ENCODE measurements at places on chromosomes 7 and 10.

- peak; percentile 40 for DNase-seq
Observed at GRCh38 chr7:2037301-2037807, 195.4 kb downstream of the MAD1L1 start.

DNA sequence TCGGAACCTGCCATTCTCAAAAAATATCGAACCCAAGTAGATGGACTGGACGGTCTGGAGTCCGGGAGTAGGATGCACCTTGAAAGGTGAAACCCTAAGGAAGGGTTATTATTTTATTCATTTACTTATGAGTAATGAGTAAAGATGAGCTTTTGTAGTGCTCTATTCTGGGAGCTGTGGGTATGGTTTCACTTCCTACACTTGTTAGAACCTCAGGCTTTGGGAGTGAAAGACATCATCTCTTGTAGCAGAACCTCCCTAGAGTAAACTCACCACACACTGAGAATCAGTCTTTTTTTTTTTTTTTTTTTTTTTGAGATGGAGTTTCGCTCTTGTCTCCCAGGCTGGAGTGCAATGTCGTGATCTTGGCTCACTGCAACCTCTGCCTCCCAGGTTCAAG is 389.4 kb upstream of the AUTS2 start:
- no peak for DNase-seq

- DNase-seq: no peak
Observed at GRCh38 chr10:102919992-102920739, 2.1 kb downstream of the CNNM2 start.

DNA sequence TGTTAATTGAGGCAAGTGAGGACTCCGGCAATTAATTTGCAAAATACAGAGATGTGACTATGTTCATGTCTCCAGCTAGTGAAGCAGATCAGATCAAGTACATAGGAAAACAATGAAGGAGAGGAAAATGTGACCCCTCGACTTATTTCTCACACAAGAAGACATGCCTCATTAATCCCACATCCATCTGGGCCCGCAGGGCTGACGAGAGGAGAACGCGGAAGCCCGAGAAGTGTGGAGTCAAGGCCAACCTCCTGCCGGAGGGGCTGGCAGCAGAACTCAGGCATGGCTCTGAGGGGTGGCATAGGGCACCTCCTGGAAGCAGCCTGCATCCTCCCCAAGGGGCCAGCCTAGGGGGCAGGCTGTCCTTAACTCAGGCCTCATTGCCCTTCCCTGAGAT is 54.4 kb downstream of the ZNF503 start:
- no peak for DNase-seq

All from AG20443 (cell line).